ENCODE measurements at places on chromosomes 5 and 9.

- DNase-seq = no peak
Observed at GRCh38 chr5:138651767-138652117, 76.5 kb upstream of the HSPA9 start.

DNA sequence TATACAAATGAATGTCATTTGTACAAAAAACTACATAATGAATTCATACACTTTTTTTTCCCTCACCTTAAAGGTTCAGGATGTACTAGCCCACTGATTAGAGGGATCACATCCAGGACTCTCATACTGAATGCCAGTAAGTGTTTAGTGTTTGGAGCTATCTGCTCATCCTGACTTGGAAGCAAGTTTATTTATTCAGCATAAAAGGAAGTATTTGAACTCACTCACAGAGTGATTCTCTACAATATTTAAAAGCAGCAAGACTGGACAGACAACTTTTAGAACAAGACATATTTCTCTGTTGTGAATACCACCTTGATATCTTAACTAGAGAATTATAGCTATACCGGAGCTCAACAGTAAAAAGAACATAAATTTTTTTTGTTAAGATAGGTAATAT, 14.8 kb upstream of the IQGAP2 start:
- DNase-seq = no peak

GRCh38 chr9:34629491-34629808, 584 bp upstream of the ARID3C start:
- DNase-seq = no peak

DNA sequence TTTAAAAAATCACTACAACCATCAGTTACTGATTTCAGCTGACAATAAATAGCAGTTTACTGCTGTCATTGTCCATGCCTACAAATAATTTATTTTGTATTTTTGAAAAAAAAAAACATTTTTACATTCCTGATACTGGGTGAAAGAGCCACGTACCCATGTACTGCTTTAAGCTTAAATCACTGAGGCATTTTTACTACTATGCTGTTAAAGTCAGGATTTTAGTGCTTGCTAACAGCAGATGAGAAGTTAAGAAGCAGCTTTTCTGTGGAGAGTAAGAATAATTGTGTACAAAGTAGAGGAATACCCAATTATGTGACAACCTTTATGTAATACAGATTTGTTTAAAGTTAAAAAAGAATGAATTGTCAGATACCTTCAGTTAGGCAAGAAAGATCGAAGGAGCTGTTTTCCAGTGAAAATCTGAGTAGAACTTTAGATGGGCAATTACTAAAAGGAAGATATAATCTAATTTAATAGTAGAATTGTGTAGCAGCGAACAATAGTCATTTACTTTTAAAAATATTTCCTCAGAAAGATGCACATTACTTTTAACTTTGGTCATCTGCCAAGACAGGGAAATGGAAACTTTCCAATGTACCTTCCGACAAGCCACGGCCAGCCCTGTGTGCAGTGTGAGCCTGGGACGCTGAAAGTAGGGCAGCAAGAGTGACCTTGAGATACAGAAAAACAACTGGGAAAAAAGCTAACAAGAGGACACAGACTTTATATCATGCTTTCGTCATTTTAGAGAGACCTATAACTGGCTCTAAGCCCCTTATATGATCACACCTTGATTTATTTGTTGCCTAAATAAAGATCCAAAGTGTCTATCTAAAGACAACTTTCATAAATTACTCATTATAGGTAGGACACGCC, 39.9 kb downstream of the RHOBTB3 start:
- DNase-seq = no peak

- no peak for DNase-seq
Observed at GRCh38 chr5:57033103-57033502, 81.2 kb upstream of the MIER3 start.

DNA sequence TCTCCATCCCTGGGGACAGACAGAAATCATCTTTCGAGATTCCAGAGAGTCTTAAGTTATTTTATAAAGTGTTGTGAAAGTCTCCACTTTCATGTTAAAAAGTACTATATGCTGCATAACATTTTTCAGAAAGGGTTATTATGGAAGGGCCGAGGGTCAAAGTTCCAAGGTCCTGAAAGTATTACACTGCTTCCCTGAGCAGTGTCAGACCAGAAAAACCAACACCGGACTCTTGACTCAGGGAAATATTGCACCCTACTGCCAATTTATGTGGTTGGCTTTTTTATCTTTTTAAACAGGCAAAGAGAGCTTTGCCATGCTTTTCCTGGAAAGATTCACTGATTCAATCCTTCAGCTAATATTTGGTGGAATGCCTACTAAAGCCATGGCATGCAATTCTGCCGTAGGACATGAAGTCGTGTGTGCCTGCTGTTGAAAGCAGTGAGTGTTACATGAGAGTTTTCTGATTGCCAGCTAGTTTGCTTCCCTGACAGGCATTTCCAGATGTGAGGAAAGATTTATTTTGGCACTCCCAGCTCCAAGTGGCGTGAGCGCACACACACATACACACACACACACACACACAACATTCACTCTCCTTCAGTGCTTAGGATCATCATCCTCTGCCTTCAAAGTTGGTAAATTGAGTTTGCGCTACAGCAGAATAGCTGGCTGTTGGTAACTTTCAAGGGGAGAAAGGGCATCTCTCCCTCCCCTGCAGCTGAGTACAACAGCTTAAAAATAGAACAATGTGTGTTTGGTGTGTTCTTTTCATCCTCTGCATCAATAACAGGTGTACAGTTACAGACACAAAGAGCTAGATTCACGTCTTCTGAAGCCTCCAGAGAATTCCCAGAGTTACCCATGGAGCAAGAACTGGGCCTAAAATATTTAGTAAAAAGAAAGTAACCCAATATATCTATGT, 45.6 kb downstream of the SLC1A3 start:
- DNase-seq = no peak

DNA sequence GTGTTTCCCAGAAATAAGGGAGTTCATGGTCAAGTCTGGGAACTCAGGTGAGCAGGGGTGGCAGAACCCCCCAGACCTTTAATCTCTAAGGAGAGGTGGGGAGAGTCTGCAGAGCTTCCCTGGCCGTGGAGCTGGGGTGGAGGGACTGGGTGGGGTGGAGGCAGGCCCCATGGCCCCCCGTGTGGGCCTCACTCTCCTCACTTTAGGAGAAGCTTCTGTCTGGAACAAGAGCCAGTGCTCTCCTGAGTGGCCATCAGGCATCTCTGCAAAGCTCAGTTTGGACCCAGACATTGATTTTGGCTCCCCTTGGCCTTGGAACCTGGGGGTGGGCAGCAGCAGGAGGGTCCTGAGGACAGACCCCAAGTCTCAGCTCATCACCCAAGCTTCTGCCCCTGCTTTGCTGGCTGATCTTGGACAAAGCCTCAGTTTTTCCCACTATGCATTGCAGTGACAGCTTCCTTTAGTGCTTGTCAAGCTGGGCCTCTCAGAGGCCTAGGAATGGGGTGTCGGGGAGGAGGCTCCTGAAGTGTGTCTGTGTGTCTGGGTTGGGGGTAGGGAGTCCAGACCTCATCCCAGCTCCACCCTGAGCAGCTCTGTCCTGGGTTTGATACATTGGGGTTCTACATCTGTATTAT, 3.5 kb upstream of the GBGT1 start:
- no peak for DNase-seq

DNA sequence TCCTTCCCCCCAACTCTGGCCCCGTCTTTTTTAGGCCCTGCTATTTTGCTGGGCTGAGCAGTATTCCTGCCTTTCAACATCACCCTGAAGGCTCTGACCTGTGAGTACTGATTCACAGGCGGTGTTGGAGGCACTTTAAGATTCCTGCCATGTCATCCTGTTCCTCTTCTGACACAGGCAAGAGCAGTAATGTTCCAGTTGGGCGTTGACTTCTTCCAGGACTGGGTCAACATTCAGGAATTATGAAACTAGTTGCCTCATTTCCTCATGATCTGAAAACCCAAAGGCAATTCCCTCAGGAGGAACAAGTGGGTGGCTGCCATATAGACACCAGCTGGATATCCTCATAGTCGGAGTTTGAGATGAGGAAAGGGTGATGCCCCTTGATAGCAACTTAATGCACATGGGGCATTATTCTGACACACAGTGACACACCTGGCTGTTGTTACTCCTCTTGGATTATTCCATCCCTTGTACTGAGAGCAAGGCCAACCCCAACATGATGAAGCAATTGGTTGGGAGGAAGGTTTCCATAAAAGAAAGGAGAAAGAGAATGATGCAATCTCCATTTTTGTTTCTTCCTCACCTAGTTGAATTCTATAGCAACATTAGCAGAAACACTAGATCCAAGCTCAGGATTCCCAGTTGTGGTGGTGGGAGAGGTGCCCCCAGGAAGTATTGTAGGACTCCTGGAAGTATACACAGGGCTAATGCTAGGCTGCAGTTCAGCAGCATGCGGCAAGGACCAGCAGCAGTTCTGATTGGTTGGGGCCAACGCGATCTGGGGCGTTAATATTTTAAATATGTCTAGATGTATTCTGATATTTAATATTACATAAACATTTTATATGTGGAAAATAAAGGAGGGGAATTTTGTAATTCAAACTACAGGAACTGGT, 19.6 kb upstream of the GLRX start:
- DNase-seq = no peak

- peak; percentile 28 for DNase-seq
Observed at GRCh38 chr5:80346055-80346454, 26.3 kb downstream of the SPZ1 start.

- DNase-seq = no peak
Observed at GRCh38 chr5:136260656-136261055, 67.7 kb upstream of the SMIM32 start.

DNA sequence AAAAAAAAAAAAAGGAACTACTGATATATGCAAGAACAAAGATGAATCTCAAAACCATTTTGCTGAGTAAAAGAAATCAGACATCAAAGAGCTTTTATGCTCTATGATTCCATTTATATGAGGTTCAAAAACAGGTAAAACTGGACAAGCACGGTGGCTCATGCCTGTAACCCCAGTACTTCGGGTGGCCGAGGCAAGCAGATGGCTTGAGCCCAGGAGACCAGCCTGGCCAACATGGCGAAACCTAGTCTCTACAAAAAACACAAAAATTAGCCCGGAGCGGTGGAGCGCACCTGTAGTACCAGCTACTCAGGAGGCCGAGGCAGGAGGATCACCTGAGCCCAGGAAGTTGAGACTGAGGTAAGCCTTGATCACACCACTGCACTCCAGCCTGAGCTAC, 7.8 kb downstream of the PTBP3 start:
- DNase-seq = no peak

- DNase-seq = no peak
Observed at GRCh38 chr9:110334871-110335270, 2.8 kb downstream of the TXNDC8 start.

GRCh38 chr5:115297031-115297430, 577 bp upstream of the CCDC112 start:
- no peak for DNase-seq

Data from GM12891 (cell line).